ENCODE measurements at places on chromosomes 3 and 15.

DNA sequence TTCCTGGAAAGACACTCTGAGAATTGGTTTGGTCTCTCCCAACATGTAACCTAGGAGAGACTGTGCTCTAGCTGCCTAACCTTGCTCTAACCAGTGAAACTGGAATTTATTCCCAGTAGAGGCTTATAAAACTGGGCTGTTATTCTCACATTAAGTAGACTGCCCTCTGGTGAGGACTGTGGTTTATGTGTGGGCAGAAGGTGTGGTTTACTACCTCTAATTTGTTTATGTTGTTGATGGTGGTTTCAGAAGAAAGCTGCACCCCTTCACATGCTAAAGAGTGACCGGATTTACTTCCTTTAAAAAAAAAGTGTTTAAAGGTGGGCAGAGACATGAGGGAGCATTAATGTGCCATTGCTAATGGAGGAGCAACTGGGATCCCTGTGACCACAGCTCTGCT is 273.2 kb downstream of the MECOM start:
- no peak for DNase-seq

DNA sequence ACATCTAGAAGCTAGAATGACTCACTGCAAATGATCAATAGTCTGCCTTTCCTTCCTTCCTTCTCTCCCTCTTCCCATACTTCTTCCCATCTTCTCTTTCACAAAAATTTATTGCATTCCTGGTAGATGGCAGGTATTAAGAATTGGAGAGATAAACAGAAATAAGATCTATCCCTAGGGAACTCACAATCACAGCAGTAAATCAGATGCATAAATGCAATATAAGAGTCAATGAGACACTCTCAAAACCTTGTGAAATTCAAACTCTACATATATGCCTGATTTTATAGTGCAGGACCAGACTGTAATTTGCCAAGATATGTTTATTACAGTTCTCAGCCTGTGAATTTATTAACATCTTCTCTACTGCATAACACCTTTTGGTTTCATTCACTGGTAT is 78.3 kb upstream of the ARL6 start:
- DNase-seq = no peak

- DNase-seq = no peak
Observed at GRCh38 chr15:27182561-27183110, 211.7 kb downstream of the GABRG3 start.

GRCh38 chr3:126491221-126492013 is 15.7 kb upstream of the ZXDC start:
- DNase-seq = no peak

- DNase-seq = peak; percentile 27
Observed at GRCh38 chr15:96038650-96039049, 291.9 kb upstream of the NR2F2 start.

GRCh38 chr3:155391104-155391503 is 97.6 kb upstream of the STRIT1 start:
- peak; percentile 77 for DNase-seq

DNA sequence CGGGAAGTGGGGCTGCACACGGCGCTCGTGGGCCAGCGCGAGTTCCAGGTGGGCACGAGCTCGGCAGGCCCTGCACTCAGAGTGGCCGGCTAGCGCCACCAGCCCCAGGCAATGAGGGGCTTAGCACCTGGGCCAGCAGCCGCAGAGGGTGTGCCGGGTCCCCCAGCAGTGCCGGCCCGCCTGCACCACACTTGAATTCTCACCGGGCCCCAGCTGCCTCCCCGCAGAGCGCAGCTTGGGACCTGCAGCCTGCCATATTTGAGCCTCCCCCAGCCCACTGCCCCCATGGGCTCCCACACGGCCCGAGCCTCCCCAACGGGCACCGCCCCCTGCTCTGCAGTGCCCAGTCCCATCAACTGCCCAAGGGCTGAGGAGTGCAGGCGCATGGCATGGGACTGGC is 87.5 kb downstream of the CHCHD4 start:
- DNase-seq = no peak

GRCh38 chr15:75673426-75674235 is 25.9 kb downstream of the SNX33 start:
- DNase-seq = peak; percentile 87

- no peak for DNase-seq
Observed at GRCh38 chr15:51386029-51386428, 44.6 kb downstream of the GLDN start.

- DNase-seq = no peak
Observed at GRCh38 chr3:14145236-14145635, 20.4 kb downstream of the TMEM43 start.

DNA sequence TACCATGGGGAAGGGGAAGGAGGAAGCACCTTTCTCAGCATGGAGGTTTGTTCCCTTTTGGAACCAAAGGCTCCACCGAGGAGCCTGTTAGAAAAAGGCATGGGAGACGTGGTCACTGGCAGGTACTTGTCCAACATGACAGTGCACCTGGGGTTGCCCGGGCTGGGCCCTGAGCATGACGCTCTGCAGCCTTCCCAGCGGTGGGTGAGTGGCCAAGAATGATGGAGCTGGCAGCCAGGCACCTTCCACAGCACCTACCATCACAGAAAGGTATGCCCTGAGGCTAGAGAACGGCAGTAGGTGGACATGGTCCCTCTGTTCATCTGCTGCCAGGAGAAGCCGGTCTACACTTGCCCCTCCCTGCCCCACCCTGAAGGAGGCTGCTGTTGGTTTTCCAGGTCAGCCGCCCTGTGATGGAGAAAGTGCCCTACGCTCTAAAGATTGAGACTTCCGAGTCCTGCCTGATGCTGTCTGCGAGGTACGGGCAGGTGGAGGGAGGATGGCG is 29.0 kb upstream of the NR2C2 start:
- no peak for DNase-seq

GRCh38 chr15:76866716-76867321 is 38.3 kb downstream of the SCAPER start:
- DNase-seq = peak; percentile 40

DNA sequence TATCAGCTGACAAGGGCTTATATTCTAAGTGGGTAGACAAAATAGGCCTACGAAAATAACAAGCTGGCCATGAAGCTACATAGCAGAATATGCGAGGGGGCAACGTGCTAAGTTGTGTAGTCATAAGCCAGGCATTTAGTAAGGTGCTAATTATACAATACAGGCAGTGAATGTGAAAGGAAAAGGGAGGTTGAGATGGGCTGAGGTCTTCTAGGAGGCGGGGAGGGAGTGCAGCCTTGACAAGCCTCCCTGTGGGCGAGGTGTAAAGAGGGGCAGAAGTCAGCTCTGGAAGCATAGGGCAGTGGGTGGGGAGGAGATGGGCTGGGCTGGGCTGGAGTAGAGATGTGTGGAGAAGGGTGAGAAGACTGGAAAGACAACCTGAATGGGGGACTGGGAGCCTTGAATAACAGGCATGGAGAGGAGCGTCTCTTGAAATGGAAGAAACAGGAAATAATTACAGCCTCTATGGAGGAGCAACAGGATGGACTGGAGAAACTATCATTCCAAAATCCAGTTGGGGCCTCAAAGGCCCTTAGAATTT is 1.2 kb downstream of the TIGIT start:
- no peak for DNase-seq

DNA sequence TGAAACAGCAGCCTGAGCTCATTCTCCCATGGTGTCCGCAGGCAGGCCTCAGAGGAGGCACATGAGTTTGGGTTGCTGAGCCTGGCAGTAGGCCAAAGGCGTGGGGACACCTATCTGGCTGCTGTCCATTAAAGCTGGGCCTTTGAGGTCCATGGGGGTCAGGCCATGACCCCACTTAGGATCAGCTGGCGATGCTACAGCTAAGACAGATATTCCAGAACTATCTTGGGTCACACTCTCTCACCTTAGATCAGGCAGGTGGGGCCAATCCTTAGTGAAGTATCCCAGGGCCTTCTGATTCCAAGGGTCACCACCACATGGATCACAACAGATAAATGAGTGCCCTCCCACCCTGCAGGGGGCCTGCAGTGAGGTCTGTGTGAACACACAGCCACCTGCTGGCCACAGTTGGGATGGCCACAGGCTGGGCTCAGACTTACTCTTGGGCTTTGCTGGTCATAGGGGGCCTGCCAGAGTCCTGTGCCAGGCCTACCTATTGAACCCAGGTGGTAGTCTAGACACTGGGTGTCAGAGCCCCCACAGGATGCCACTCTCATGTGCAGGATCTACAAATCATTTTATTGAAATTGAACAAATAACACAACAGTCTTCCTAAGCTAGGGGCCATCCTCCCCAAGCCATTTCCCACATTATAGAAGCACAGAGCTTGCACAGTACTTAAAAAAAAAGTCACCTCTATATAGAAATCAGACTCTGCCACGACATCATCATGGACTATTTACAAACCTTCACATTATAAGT is 2.0 kb upstream of the HYAL2 start:
- peak; percentile 73 for DNase-seq

DNA sequence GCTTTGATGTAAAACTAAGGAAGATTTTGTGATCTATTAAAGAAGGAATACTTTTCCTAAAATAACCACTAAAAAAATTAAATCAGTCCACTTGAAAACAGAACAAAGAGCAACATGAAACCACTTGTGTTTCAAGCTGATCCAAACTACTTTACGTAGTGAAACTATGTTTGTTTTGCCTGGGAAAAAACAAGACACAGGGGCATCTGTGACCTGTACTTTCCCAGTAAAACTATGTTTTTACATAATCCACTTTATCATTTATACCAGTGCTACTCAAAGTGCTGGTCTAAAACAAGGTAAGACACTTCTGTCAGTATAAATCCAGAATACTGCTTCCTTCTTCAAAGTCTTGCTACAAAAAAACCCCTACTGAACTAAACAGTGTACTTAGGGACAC is 56.7 kb downstream of the SPG11 start:
- DNase-seq = no peak

DNA sequence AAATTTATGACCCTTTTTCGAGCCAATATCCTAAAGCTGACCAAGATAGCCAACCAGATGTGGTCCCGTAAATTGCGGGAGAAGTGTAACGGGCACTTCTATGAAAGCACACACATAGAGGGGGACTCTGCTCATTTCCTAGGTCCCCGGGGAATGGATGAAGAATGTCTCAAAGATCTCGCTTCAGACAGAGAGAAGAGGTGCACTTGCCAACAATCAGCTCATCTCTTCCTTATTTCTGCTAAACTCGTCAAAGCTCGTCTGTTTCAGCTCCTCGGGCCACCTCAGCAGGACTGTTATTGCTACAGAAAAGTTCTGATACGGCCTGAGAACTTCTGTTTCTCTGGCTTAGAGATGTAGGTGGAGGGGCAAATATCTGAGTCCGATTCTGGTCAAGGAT is 71.8 kb downstream of the TM2D3 start:
- DNase-seq = no peak

- peak; percentile 31 for DNase-seq
Observed at GRCh38 chr3:12371525-12372140, 82.8 kb downstream of the PPARG start.

DNA sequence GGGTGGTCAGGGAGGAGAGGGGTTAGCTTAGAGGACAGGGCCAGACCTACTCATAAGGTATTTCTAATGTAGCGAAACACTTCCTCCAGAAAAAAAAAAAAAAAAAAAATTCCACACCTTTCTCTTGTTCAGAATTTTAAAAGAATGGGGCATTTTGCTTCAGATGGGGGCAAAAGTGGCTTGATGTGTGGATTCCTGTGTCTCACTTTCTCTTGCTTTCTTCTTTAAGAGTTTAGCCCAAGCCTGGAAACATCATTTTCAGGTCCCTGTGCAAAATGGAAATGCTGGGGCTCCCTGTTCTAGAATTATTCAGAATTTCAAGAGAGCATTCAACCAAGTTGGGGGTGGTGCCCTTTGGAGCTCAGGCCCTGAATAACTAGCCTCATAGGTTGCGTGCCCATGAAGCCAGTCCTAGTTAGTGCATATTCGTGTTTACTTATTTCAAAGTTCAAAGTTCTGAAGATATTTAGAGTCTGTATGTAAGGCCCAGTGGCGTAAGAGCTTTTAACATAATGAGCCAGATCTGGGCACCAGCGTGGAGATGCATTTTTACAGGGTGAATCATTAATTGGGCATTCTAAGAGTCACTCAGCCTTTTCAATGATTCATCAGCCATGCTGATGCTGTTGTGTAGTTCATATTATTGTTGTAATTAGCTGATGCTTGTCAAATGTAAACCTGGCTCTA is 104.5 kb downstream of the RPLP1 start:
- DNase-seq = peak; percentile 95

GRCh38 chr3:64163019-64163754 is 62.1 kb downstream of the PRICKLE2 start:
- DNase-seq = no peak

GRCh38 chr3:103684904-103685303 is 1250.1 kb downstream of the ZPLD1 start:
- no peak for DNase-seq

GRCh38 chr3:86774082-86774691 is 216.8 kb downstream of the VGLL3 start:
- peak; percentile 50 for DNase-seq

DNA sequence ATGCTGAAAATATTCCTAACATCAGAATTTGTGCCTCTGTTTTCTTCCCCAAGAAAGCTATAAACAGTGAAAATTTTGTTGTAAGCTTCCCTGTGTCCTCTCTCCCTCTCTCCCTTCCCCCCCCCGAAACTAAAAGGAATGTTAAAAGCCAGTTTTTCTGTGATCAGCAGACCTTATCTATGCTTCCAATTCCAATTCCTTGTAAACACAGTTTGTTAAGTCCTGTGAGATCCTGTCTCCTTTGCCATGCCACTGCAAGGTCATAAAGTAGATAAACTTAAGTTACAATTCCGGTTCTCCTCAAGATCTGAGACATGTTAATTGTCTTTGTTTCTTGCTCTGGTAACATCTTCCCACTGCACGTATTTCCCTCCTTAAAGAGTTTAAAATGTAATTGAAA is 42.9 kb upstream of the DHX36 start:
- DNase-seq = no peak

GRCh38 chr3:193593668-193594030 is 641 bp downstream of the OPA1 start:
- peak; percentile 25 for DNase-seq

DNA sequence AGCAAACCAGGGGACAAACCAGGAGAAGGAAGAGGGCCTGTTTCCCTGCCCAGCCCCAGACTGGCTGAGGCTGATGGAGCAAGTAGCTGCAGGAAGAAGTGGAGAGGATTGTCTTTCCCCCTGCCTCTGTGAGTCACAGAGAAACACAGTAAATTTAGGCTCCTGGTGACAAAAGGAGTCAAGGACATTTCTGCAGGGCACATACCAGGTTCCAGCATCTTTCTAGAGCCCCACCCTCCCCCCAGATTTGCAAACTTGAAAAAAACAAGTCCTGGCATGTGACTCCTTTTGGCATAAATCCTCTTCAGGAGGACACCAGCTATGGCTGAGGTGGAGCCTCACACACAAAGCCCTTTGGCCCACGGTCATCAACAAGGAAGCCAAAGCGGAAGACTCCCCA is 17.8 kb downstream of the PLD1 start:
- no peak for DNase-seq

- DNase-seq = peak; percentile 98
Observed at GRCh38 chr15:88918738-88919137, 5.6 kb upstream of the MFGE8 start.

DNA sequence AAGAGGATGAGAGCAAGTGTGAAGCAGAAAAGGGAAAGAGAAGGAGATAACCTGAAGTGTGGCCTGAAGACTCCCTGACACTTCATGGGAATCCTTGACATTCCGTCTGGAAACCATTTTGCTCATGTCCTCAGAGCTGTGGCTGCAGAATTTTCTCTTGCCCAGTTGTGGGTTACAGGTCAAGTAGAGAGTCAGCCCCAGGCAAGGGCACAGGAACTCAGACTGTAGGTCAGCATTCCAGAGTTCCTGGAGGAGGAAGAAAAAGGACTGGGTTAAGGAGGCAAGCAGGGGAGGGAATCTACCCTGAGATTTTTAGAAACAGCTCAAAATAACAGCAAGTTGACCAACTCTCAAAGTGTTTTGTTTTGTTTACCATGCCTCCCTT is 4.1 kb upstream of the THSD4 start:
- no peak for DNase-seq

Measured in fibroblast of skin of back (primary cell).